NCI-H1417 treated with DMSO at 0.1 percent for 48 hours (cell line): ENCODE measurements at places on chromosomes 2 and 18.

- DNase-seq = no peak
Observed at GRCh38 chr2:149741646-149742045, 154.1 kb upstream of the MMADHC start.

- DNase-seq = no peak
Observed at GRCh38 chr2:235077046-235077445, 125.2 kb downstream of the SH3BP4 start.

GRCh38 chr2:39584283-39584965 lies 81.3 kb upstream of the TMEM178A start:
- DNase-seq = no peak

- DNase-seq = no peak
Observed at GRCh38 chr2:112701052-112701451, 19.8 kb upstream of the NT5DC4 start.

DNA sequence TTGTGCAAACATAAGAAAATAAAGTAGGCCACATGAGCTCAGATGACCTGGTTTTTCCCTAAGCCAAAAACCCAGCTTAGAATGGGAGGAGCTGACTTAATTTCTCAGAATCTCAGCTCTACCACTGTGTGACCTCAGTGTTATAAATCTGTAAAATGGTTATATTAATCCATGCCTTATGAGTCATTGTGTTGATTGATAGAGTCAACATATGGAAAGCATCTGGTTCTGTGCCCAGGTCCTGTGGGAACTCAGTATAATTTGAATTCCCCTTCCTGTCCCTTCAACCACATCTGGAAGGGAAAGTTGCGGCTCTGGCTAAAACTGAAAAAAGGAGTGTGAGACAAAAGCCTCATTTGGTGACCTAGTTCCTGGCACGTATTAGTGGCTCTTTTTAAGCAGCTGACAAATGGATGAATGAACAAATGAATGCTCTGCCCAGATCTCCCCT lies 25.7 kb downstream of the TMEM177 start:
- DNase-seq = no peak

DNA sequence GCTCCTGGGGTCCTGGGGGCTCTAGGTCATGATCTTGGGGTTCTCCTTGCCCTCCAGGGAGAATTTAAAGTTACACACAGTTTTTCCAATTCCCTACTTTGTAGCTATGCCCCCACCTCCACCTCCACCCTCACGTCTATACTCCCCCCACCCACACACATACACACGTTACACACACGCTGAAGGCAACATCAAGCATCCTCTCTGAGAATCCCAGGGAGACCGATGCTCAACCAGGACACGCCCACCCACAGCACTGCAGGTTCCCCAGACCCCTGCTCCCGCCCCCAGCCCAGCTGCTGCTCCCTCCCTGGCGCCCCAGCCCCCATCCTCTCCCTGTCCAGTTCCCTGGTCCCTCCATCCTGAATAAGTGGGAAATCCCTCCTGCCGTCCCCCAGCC lies 6.4 kb upstream of the TNS1 start:
- no peak for DNase-seq

GRCh38 chr2:79695248-79695647 lies 182.4 kb downstream of the CTNNA2 start:
- DNase-seq = no peak

DNA sequence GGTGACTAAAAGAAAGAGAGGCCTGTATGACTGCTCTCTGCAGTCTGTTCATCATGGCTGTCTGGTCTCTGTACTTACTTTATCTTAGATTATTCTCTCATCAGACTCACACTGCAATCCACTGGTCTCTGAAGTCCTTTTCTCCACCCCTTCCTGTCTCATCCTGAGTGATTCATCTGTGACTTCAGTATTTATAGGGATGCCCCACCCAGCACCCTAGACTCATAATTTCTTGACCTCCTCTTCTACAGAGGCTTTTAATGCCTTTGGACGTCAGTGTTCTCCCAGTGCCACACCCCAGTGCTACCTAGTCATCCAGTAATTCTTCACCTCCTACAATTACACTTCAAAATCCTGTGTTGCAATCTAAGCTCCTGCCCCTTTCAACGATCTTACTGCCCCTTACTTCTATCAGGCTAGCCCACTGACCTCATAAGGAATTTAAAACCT lies 14.9 kb upstream of the ITPRID2 start:
- no peak for DNase-seq

GRCh38 chr18:40852406-40852805 lies 1102.6 kb upstream of the PIK3C3 start:
- DNase-seq = no peak

DNA sequence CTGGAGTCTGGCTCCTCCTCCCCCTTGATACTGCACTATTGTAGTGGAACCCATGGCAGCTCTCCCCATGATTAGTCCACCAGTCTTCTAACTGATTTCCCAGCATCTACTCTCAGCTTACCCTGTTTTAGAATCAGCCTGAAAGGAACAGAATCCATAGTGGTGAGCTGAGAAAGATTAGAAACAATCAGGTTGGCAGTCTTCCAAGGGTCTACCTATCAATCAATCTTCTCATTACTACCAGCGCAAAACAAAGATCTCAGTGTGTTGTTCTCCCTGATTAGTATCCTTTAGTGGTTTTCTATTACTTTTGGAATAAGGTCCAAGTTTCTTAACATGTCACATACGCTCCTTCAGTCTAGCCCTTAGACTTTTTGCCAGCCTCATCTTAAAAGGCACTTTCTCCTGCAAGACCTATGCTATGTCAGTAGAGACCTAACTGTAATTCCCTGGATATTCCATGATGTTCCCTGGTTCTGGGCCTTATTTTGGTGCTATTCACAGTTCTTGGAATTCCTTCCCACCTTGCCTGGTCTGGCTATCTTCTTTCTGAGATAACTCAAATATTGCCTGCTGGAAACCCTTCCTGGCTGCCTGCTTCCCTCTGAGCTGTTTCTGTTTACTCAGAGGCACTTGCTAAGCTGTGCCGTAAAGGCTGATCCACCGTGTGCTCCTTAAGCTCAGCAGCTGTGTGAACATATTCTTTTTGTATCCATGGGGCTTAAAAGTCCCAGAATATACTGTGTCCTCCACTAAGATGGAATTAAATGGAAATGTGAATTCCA lies 32.6 kb downstream of the LAMA3 start:
- DNase-seq = no peak

- DNase-seq = no peak
Observed at GRCh38 chr2:55807900-55808299, 114.3 kb upstream of the PNPT1 start.

GRCh38 chr2:150279686-150280085 lies 207.8 kb downstream of the RND3 start:
- DNase-seq = no peak

DNA sequence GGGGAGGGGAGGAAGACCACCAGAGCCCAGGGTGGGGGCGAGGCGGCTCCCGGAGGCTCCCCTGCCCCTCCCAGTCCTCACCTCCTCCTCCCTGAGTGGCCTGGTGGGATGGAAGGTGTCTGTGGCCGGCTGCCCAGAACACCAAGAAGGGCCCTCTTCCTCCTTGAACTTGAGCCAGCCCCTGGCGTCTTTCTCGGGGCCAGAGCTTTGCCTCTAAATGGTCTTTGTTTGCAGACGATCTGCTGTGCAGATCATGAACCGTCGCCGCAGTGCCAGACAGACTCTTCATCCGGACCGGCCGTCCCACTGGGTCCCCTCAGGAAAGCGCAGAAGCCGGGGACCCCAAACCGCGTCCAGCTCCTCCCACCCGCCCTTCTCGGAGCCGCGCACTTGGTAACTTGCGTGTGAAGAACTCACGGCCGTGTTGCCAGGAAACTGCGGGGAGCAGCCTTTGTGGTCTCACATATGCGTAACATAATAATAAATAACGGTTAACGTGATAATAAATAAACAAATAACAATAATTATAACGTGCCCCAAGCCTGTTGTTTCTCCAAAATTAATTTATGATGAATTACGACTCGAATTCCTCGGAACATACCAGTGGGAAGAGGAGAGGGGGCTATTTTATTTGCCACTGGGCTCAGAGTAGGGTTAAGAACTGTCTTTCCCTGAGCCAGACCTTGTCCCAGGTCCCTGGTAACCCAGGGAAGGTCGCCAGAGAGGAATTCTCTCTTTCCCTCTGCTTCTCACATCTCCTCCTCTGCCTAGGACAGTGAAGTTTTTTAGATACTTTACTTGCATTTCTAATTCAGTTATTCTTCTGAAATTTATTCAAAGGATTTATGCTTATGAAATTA lies 41.0 kb downstream of the PTGR3 start:
- DNase-seq = no peak

GRCh38 chr18:2994603-2995432 lies 18.1 kb downstream of the LPIN2 start:
- no peak for DNase-seq

- DNase-seq = no peak
Observed at GRCh38 chr2:105780606-105781005, 35.9 kb downstream of the NCK2 start.

- DNase-seq = no peak
Observed at GRCh38 chr2:17387591-17387990, 130.6 kb downstream of the RAD51AP2 start.

GRCh38 chr18:50696436-50696835 lies 123.4 kb downstream of the MRO start:
- peak; percentile 77 for DNase-seq

DNA sequence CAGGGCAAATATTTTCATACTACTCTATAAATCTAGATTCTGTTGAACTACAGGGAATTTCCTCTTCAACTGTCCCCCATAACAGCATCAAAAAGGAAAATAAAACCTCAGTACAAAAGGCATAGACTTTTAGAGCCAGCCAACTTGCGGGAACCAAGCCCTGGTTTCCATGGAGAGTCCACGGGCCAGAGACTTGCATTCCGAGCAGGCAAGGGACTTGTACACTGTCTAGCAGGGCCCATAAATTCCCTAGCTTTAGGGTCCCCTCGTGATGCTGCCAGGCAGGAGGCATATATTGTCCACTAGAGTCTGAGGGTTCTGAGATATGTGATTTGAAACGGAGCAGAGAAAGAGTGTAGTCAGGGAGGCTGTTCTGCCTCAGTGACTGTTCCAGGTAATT lies 153.1 kb upstream of the SLC14A2 start:
- no peak for DNase-seq

DNA sequence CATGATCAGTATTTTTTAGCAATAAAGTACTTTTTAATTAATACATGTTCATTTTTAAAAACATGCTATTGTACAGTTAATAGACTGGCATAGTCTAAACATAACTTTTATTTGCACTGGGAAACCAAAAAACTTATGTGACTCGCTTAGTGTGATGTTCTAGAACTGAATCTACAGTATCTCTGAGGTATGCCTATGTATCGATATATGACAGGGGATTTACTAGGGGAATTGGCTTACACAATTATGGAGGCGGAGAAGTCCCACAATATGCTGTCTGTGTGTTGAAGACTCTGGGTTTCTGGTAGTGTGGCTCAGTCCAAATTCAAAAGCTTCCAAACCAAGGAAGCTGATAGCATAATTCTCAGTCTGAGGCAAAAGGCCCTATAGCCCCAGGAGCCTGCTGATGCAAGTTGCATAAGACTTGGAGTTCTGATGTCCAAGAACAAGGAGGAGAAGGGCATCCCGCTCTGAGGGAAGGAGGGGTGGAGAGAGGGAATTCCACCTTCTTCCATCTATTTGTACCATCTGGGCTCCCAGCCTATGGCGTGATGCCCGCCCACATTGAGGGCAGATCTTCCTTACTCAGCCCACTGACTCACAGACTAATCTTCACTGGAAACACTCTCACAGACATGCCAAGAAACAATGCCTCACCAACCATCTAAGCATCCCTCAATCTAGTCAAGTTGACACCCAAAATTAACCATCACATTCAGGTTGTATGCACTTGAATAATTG lies 27.5 kb downstream of the ZNF638 start:
- DNase-seq = no peak

GRCh38 chr18:28171837-28172236 lies 5.1 kb downstream of the CDH2 start:
- DNase-seq = no peak

DNA sequence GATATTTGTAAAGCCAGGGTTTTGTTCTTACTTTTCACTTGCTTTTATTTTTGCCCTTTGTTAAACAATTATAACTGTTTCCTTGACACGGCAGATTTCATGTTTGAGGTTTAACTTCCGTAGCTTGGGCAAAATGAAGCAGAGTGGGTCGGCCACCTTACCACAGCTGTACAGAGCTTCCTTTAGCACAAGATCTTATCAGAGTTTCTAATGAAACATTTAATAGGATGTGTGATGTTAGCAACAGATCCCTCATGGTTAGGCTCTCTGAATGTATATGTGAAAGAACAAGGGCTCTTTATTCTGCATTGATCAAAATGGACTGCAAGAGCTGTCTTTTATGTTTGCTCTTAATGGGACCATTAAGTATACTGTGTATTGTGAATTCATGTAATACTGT lies 22.3 kb downstream of the RNF125 start:
- no peak for DNase-seq

GRCh38 chr18:13368080-13368813 lies 149.7 kb downstream of the LDLRAD4 start:
- DNase-seq = no peak

- no peak for DNase-seq
Observed at GRCh38 chr2:57432528-57432927, 614.1 kb upstream of the VRK2 start.

- DNase-seq = no peak
Observed at GRCh38 chr2:233448220-233448559, 93.9 kb downstream of the DGKD start.

DNA sequence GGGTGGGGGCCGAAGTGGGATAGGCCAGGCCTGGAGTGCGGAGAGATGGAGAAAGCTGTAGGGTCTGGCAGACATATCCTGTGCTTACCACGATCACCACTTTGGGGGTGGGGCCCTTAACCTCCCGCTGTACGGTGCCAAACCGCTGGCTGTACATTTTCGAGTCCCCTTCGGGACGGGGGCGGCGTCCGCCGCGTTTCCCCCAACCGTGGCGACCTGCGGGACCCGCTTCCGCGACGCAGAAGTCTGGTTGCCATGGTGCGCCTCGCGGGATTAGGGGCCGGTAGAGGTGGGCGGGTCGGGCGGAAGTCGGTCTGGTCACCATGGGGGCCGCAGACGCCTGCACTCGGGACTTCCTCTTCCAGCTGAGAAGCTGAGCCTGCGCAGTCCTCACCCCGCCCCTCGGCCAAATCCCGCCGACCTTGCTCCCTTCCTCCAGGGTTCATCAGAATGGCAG lies at the start of gene CFAP53:
Gene CFAP53, minus strand, starts transcription at position 248 of the 457 bp plus-strand sequence. Its CDS starts 91 bp downstream, at position 157.
- peak; percentile 50 for DNase-seq
